Activated CD8-positive, alpha-beta memory T cell treated with anti-CD3 and anti-CD28 coated beads, Interleukin-2, amount 50 U/mL, for 48 hours (primary cell): ENCODE measurements at places on chromosomes 6 and 20.
A peak's percentile ranks its signal among the peaks of the same experiment; 100 is the strongest.

DNA sequence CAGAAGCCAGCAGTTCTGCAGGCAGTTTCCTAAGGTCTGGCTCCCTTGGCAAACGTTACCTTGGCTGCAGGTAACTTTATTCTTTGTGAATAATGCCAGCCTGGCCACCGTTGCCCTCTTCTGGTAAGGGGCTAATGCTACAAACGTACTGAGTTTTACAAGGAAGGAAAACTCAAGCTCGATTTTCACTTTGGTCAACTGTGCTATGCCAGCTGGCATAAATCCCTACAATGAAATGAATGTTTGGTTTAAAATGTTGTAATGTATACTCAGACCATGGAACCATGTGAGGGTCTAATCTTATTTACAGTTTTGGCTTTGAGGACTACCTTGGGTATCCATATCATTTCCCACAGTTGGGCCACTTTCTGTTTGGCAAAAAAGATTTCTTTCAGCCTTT lies 101.4 kb downstream of the SLX4IP start:
- no peak for DNase-seq

- no peak for DNase-seq
Measured at GRCh38 chr6:110595112-110595511, 118.7 kb upstream of the SLC22A16 start.

- no peak for DNase-seq
Measured at GRCh38 chr6:129609635-129610034, 100.3 kb downstream of the ARHGAP18 start.

- no peak for DNase-seq
Measured at GRCh38 chr6:93120154-93120742, 299.1 kb downstream of the EPHA7 start.

GRCh38 chr6:43123461-43124314 lies 47.4 kb upstream of the SRF start:
- DNase-seq = no peak

GRCh38 chr6:110414669-110415068 lies 706 bp downstream of the DDO start:
- no peak for DNase-seq

GRCh38 chr6:128494440-128494839 lies 26.0 kb downstream of the PTPRK start:
- DNase-seq = no peak

DNA sequence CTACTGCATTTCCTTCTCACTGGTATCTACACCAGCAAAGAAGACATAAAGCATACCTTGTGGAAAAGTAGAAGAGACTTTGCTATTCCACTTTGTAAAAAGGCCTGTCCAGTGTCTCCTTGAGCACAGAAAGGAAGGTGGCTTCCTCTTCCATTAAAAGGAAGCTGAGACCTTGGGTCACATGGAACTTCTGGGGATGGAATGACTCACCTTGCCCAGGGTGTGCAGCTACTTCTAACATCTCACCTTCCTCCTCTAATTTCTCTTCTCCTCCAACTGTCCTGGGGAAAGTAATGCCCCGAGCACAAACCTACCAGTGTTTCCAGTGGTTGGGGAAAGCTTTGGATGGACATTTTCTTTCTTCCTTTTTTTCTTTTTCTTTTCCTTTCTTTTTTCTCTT lies 848.8 kb upstream of the MAP3K7 start:
- no peak for DNase-seq

GRCh38 chr6:157126183-157127098 lies 196.9 kb downstream of the TMEM242 start:
- no peak for DNase-seq

GRCh38 chr6:106614166-106614565 lies 15.1 kb downstream of the RTN4IP1 start:
- no peak for DNase-seq

- no peak for DNase-seq
Measured at GRCh38 chr20:33606118-33606771, 55.9 kb upstream of the C20orf144 start.

- DNase-seq = peak; percentile 96
Measured at GRCh38 chr6:168884646-168885086, 369.0 kb downstream of the THBS2 start.

GRCh38 chr6:156060013-156060412 lies 604.4 kb upstream of the NOX3 start:
- no peak for DNase-seq

GRCh38 chr20:856361-856775 lies 22.9 kb downstream of the FAM110A start:
- peak; percentile 66 for DNase-seq

GRCh38 chr20:47080365-47080764 lies 185.7 kb downstream of the EYA2 start:
- DNase-seq = no peak

- no peak for DNase-seq
Measured at GRCh38 chr20:29740951-29741593, 1516.4 kb upstream of the DEFB115 start.

- no peak for DNase-seq
Measured at GRCh38 chr6:139243536-139243935, 48.3 kb downstream of the TXLNB start.

DNA sequence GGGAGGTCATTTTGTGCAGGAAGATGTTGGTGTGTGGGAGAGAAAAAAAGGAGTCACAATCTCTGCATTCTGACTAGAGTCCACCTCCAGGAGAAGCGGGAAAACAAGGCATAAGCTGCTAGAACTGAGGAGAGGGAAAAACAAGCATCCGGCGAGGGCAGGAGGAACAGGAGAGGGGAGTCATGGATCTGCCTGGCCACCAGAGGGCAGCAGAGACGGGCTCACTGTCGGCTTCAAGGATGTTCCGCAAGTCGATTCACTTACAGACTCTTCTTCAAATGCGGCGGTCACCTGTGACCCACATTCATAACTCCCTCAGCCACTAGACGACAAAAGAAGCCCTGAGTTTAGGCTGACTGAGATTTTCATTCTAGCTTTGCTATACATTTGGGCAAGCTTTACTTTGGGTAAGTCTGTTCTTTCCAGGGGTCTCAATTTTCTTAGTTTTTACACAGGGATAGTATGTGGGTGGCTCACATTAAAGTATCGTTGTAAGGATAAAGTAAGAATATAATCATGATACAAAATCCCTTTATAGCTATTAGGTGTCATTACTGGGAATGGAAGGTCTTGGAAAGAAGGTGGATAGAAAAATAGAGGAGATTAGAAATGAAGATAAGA lies 6.6 kb upstream of the BTNL2 start:
- DNase-seq = peak; percentile 94

- DNase-seq = no peak
Measured at GRCh38 chr6:118746825-118747174, 95.4 kb upstream of the CEP85L start.

DNA sequence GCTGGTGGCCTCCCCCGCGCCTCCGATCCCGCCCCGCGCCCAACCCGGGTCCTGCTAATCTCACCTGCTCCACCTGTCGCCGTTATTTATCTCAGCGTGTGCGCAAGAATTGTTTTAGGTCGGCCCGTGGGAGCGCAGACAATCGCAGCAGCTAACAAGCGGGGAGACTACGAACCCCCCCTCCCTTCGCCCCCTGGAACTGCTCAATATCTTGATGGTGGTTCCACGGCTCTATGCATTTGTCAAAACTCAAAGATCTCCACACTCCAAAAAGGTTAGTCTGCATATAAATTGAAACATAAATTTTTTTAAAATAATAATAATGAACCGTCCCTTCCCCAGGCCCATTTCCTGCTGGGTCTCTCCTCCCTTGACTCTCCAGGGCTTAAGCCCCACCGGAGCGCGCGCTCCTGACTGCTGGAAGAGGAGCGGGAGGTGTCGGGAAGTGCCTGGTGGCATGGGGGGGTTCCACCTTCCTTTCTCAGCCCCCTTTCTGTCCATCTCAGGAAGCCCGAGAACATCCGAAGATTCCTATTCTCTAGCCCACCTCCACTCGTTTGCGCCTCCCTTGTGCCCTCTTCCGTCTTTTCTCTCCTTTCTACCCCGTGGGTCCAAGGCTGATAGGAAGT lies 1.6 kb upstream of the MDGA1 start:
- no peak for DNase-seq

DNA sequence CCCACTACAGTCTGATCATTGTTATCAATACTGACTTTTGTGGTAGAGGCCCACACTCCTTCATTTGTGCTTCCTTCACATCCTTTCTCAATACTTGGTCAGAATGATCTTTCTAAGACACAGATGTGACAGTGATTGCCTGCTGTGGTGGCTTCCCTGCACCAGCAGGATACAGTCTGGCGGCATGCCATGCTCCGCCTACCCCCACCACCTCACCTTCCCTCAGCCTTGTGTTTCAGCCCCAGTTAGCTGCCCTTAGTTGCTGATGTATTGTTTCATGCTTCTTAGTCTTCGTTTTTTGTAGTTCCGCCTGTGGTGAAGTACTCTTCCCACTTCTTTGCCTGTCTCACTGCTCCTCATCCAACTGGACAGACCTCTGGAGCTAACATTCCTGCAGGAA lies 10.9 kb downstream of the LRRC1 start:
- DNase-seq = no peak

DNA sequence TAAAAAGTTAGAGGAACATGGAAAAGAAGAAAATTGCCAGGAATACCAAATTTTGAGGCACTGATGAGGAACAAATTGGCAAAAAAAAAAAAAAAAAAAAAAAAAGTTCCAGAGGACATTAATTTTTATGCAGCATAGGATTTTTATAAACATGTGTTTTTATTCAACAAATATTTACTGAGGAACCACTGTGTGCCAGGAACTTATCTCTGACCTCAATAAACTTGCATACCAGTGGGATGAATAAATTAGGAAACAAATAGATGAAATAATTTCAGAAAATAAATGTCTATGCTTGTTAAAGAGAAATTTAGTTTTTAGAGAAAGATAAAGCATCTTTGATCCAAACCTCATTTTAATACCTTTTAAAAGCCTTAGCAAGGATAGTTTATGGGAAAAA lies 175.1 kb downstream of the PDE10A start:
- no peak for DNase-seq

GRCh38 chr6:33749401-33749800 lies 2.7 kb upstream of the IP6K3 start:
- DNase-seq = no peak

- DNase-seq = peak; percentile 69
Measured at GRCh38 chr6:154156135-154156896, 117.3 kb downstream of the OPRM1 start.

- DNase-seq = no peak
Measured at GRCh38 chr6:68372991-68373390, 262.1 kb upstream of the ADGRB3 start.
